ENCODE measurements at places on chromosomes 7 and 10. TPM values are rescaled to one million over a fixed set of nuclear protein-coding genes. Genes with fewer than 3 reads are reported as not detected.
A peak's percentile ranks its signal among the peaks of the same experiment; 100 is the strongest.

LLCFC1 gene
- not detected for total RNA-seq

ACTL6B gene
- total RNA-seq = not detected

GIMAP6 gene
- total RNA-seq = 251 TPM

- DNase-seq = no peak
Observed at GRCh38 chr10:59937720-59938119, 31.4 kb upstream of the CCDC6 start.

GRCh38 chr7:26900251-26900650 is 35.9 kb upstream of the SKAP2 start:
- no peak for DNase-seq

GRCh38 chr10:24974976-24975375 is 22.6 kb upstream of the PRTFDC1 start:
- no peak for DNase-seq

DNA sequence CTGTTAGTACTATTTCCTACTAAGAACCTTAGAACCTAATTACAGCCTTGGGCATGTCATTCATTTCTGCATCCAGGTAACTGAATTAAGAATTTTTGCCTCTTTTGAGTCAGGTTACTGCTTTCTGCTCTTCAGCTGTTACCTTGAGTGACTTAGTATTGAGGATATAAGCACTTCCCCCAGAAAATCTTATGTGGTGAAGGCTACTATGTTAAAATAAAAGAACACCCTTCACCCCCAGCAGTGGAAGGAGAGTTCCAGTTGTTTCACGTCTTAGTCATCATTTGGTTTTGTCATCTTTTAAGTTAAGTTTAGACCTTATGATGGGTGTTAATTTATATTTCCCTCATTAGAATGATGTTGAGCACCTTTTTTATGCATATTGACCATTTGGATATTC is 82.8 kb downstream of the GLCCI1 start:
- no peak for DNase-seq

GRCh38 chr10:103849880-103850571 is 5.3 kb downstream of the SH3PXD2A start:
- peak; percentile 77 for DNase-seq
